ENCODE measurements at places on chromosomes 12 and 14.

GRCh38 chr14:84340938-84341337, 1189.0 kb upstream of the FLRT2 start:
- DNase-seq, result no peak

- no peak for DNase-seq
Measured at GRCh38 chr14:69047255-69047654, 68.2 kb upstream of the ACTN1 start.

GRCh38 chr14:35286003-35286600, 6.1 kb upstream of the PSMA6 start:
- DNase-seq, result no peak

- no peak for DNase-seq
Measured at GRCh38 chr14:75443203-75443969, 15.6 kb downstream of the JDP2 start.
